ENCODE measurements at places on chromosomes 2 and 18.
A peak's percentile ranks its signal among the peaks of the same experiment; 100 is the strongest.

- no peak for DNase-seq
Observed at GRCh38 chr2:10101491-10101890, 21.0 kb upstream of the RRM2 start.

- DNase-seq: no peak
Observed at GRCh38 chr2:29053223-29053622, 21.1 kb downstream of the PCARE start.

DNA sequence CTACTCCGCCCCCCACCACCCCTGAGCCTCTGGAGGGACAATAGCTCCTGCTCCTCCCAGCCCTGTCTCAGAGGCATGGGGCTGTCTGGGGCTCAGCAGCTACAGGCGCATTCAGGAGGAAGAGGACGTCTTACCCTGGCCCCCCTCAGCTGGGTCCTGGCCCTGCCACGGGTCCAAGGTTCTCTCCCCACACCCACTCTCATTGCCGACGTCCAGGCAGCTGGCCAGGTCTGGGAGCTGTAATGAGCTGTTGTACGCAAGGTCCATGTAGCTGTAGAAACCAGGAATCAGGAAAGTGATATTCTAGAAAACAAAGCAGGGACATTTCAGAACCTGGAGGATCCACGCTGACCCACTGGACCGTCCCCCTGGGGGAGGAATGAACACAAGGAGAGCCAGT, 13.5 kb downstream of the PASK start:
- no peak for DNase-seq

DNA sequence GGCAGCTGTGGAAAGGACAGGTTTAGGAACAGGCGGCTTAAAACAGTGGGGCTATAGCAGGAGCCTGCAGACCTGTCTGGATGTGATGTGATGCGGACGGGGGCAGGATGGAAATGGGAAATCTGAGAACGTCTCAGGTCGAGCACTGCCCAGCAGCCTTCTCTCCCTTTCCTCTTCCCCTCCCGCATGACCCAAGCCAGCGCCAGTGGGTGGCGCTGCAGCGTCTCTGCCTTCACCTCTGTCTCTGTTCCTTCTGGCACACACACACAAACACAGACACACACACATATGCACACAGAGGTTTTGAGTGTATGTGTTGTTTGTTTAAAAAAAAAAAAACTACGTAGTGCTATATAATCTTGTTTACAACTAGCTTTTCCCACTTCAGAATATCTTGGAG, 82.0 kb upstream of the SLC66A3 start:
- DNase-seq: peak; percentile 24

DNA sequence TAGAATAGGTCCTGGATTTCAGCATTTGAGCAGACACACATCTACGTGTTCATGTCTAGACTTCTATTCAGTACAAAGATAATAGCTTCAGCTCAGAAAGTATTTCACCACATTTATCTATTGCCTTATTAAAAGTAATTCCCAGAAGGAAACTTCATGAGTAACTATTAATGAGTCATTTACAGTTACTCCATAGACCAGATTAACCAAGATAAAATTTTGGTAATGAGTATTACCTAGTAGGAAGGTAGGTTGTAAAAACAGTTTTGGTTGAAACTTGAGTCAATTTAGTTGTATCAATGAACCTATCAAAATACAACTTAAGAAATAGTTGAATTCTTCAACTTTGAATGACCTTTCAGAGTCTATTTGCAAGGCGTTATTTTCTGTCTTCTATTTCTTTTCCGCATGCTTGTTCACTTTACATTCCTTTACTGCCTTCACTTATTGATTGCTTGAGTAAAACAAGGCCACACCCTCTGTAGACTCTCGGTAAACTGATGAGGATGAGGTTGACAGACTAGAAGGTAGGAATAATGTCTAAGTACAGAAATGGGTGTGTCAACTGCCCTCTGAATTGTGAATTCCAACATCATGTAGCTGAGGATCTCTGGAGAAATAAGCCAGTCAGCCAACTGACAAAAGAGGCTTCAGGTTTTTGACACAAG, 1165.6 kb upstream of the ZEB2 start:
- no peak for DNase-seq

DNA sequence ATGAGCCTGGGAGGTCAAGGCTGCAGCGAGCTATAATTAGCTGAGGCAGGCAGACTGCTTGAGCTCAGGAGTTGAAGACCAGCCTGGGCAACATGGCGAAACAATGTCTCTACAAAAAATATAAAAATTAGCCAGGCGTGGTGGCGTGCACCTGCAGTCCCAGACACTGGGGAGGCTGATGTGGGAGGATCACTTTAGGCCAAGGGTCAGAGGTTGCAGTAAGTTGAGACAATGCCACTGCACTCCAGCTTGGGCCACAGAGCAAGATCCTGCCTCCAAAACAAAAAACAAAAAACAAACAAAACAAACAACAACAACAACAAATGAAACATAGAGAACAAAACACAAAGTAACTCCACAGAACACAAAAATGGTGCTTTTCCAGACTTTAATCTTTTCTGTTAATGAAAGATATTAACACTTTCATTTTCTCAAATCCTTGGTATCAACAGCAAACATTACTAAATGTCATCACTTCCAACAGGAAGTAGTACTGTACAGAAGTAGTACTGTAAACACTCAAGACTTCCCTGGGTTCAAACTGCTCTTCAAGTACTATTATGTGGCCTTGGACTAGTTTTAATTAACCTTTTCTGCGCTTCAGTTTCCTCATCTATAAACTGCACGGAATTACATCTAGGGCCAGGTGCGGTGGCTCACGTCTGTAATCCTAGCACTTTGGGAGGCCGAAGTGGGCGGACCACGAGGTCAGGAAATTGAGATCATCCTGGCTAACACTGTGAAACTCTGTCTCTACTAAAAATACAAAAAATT, 27.9 kb downstream of the PUM2 start:
- DNase-seq: no peak

GRCh38 chr2:177270531-177270930, 6.0 kb upstream of the NFE2L2 start:
- DNase-seq: peak; percentile 25

GRCh38 chr2:240579071-240579762, 7.3 kb upstream of the CAPN10 start:
- DNase-seq: no peak

- DNase-seq: no peak
Observed at GRCh38 chr2:100718065-100718629, 101.8 kb upstream of the NPAS2 start.

DNA sequence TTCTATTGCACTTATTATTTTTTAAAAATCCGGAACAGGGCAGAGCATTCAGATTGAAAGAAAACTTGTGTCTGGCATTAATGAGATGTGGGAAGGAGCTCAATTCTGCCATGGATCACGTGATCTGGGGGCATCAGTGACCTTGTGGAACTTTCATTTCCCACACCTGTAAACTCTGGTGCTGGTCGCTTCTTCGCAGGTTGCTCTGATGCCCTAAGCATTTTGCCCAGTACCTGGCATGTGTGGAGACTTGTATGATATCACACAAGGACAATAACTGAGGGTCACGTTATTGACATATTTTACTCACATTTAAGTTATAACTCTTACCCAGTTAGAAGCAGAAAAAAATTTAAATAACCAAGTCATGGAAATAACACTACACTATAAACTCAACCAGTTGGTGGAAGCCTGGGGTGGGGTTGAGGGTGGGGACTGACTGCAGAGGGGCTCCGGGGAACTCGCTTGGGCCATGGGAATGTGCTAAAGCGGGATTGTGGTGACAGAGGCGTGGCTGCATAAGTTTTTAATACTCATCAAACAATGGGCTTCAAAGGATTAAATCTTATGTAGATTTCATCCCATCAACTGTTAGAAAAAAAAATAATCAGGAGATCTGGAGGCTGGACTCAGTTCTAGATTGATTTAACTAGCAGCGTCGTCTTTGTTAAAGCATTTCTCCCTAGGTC, 36.5 kb downstream of the ST3GAL5 start:
- no peak for DNase-seq

DNA sequence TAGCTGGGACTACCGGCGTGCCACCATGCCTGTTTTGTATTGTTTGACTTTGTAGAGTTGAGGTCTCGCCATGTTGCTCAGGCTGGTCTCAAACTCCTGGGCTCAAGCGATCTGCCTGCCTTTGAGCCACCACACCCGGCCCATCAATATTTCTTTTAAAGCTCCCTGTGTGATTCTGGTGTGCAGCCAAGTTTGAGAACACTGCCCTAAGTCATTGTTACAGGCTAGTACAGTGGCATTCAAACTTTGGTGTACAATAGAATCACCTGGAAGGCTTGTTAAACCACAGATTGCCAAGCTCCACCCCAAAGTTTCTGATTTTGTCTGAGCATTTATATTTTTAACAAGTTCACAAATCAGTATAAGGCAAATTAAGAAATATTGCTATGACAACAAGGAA, 99.9 kb downstream of the RBBP8 start:
- DNase-seq: no peak

DNA sequence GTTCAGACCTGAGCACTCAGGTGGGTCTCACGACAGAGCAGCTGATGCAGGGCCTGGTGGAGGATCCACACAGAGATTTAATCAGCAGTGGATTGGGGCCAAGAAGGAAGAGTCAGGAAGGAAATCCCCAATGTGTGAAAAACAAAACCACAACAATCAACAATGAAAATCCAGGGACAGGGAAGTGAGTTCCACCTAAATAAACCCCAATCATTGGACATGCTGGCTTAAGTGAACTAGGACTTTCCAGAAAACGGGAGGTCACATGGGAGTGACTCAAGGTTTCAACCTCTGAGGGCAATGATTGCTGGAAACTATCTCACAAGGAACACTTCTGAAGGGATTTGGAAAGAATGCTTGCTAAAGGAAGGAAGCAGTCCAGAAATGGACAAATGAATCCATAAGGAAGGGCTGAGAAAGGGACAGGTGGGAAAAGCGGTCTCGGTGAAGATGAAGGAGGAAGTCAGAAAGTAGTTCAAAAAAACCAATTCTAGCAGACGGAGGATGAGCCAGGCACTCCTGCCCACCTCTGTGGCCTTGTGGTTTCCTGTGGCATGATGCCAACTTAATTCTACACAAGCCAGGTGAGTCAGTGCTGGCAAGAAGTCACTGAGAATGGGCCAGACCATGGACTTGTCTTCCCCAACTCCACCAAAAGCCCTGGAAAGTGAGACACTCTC, 15.4 kb upstream of the XDH start:
- peak; percentile 12 for DNase-seq

DNA sequence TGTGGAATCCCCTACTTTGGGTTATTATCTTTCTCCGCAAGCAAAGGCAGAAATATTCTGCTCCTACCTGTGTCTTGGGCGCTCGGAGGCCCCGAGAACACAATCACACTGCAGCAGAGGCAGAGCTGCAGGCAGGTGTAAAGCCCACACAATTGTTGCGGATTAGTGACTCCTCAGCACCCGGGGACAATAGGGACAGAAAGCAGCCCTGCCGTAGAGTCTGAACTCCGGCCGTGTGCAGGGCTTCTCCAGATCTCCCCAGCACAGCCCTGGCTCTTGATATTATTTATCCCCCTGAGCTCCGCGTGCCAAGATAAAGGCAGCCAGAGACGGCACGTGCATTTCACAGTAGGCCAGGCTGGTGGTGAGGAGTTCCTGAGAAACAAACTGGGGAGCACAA, 229.2 kb downstream of the EN1 start:
- DNase-seq: no peak

DNA sequence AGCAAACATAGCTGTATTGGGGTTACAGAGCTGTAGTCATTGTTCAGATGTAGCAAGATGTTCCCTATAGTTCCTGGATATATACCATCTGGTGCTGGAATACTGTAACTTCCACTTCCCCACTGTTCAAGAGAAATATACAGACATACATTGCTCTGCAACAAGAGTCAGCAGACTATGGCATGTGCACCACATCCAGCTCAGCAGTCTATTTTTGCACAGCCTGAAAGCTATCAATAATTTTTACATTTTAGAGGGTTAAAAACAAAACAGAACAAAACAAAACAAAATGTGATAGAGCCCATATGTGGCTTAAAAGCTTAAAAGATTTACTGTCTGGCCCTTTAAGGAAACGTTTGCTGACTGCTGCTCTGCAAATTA, 31.8 kb upstream of the VIT start:
- peak; percentile 7 for DNase-seq

- DNase-seq: no peak
Observed at GRCh38 chr2:162037886-162038285, 36.1 kb downstream of the DPP4 start.

- DNase-seq: no peak
Observed at GRCh38 chr2:16750175-16750924, 84.7 kb upstream of the CYRIA start.

DNA sequence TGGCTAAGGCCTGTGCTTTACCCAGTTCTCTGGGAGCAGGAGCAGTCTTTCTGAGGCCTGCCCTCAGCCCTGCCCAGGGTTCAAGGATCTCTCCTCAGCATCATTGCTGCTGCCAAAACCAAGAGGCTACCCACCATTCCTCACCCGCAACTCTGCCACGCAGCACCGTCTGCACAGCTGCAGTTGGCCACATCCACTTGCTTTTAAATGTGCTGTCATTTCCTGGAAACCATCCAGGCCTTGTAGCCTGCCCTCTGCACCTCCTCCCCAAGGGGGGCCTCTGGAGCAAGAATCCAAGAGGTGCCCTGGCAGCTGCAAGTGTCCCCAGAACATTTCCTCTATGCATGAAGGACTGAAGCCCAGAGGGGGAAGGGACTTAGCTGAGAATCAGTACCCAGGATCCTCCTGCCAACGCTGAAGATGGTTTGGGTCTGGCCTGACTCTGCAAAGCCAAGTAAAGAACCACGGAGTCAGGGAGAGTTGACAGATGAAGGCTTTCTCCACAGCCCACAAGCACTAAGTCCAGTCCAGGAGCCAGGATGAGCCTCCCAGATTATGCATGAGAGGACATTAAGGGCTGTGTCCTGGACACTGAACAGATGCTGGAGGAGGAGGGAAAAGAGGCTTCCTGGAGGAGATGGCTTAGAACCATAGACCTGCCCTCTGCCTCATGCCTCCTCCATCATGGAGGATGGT, 14.9 kb downstream of the EMX1 start:
- DNase-seq: peak; percentile 9

- no peak for DNase-seq
Observed at GRCh38 chr2:85419009-85419675, 628 bp downstream of the SH2D6 start.

DNA sequence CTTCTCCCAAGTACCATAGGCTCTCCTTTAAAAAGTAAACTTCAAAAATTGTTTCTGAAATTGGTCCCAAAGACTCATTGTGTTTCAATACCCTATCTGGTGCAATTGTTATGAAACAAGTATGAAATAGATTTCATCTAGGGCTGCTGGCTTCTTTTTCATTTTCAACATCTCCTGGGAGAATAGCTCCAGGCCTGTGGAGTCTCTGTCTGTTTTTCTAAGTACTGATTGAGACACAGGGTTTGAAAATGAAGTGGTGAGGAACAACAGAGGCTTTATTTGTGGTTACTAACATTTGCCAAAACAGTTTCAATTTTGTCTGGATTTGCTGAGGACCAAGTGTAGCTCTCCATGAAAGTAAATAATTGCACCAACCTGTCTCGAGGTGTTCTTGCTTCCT, 315.9 kb upstream of the LRATD1 start:
- no peak for DNase-seq
